Placental pericyte (primary cell): ENCODE measurements at places on chromosomes 12 and 14. TPM values are rescaled to one million over a fixed set of nuclear protein-coding genes. Genes with fewer than 3 reads are reported as not detected.

The EFS gene
- 1.5 and 3.3 TPM in 2 replicates for total RNA-seq

The CEP170B gene
- total RNA-seq: 30.2 and 42.5 TPM in 2 replicates

The CPNE6 gene
- under 0.01 TPM in 1 of 2 replicates, not detected in the other for total RNA-seq

The LRRC9 gene
- total RNA-seq: not detected in 2 replicates

The SNRPF gene
- total RNA-seq: 4.6 and 7.4 TPM in 2 replicates

The KRT78 gene
- not detected in 2 replicates for total RNA-seq

The C1R gene
- total RNA-seq: 23.2 and 300 TPM in 2 replicates

The PUS7L gene
- 15.8 and 33.8 TPM in 2 replicates for total RNA-seq

The LAG3 gene
- 0.22 and 0.29 TPM in 2 replicates for total RNA-seq
